ENCODE measurements at places on chromosomes 6 and 20. TPM values are rescaled to one million over a fixed set of nuclear protein-coding genes. Genes with fewer than 3 reads are reported as not detected.

BIRC7 gene
- not detected for total RNA-seq

OR2J3 gene
- total RNA-seq = not detected

ZSCAN31 gene
- total RNA-seq = 10.8 TPM

TCP1 gene
- total RNA-seq = 384 TPM

NSFL1C gene
- 50.1 TPM for total RNA-seq

IL17A gene
- total RNA-seq = not detected

PPP1R16B gene
- total RNA-seq = 0.15 TPM

ZNF451 gene
- total RNA-seq = 73.3 TPM

THBS2 gene
- total RNA-seq = 6.5 TPM

POPDC3 gene
- 2.1 TPM for total RNA-seq
